NCI-H187 (cell line): ENCODE measurements at places on chromosomes 7 and 10.

GRCh38 chr7:7117935-7118586 is 64.3 kb upstream of the C1GALT1 start:
- DNase-seq, result no peak

GRCh38 chr7:148433521-148434180 is 156.9 kb upstream of the C7orf33 start:
- DNase-seq, result no peak

- DNase-seq, result no peak
Observed at GRCh38 chr10:43888586-43888985, 239.9 kb upstream of the ZNF32 start.

GRCh38 chr10:97974526-97975525 is 55.6 kb downstream of the CRTAC1 start:
- DNase-seq, result no peak

DNA sequence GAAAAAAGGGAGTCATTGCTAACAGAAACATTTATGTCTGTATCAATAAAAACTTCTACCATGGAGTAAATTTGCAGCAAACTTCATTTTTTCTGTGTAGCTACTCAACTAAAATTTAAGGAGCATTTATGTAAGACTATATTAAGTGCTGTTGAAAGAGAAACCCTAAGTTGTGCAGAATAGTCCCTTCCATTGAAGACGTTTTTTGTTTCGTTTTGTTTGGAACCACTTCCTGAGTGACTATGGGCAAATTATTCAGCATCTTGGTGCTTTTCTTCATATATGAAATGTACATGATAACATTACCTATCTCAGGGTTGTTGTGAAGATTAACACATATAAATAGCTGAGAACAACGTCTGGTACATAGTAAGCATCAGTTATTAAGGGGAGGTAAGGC is 24.3 kb downstream of the SEM1 start:
- no peak for DNase-seq

DNA sequence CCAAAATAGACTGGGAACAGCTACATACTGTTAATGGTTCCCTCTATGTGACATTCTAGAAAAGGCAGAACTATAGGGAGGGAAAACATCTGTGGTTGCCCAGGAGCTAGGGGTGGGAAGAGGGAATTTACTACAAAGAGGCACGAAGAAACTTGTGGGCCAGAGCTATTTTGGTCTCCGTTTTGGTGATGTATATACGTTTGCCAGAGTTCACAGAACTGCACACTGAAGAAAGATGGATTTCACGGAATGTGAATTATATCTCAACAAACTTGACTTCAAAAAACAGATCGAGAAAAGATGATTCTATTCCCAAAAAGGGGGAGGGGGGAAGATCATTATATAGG is 386 bp upstream of the AS3MT start:
- no peak for DNase-seq

DNA sequence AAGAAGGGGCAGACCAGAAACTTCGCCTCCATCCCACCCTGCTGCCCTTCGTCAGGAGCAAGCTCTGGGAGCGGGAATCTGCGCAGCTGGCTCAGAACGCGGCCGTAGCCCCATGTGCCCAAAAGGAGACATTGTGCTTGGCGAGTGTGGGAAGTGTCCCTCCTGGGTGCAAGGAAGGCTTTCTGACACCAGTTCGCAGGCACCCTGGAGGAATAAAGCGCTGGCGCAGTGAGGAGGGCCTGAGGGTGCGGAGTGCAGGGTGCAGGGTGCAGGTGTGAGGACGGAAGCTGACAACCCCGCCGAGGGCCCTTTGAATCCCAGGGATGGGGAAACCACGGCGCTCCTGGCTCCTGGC is 811 bp downstream of the SLIT1 start:
- DNase-seq, result no peak

GRCh38 chr10:110149259-110149658 is 58.1 kb upstream of the MXI1 start:
- no peak for DNase-seq

GRCh38 chr7:130699686-130700085 is 13.3 kb upstream of the TSGA13 start:
- no peak for DNase-seq

DNA sequence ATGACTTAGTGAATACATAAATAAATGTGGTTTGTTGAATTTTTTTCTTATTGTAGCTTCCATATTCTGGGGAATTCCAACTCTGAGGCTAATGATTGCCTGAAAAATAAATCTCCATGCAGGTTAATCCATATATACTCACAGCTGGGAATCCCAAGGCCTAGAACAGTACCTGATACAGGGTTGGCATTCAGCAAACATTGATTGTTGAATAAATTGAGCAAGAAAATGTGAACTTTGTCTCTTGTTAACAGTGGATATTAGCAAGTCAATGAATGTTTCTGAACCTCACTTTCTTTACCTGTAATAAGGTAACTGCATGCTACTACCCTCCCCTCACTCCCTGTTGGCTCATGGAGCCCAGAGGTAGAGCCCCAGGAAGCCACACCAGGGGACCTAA is 253.6 kb upstream of the AOAH start:
- DNase-seq, result no peak

DNA sequence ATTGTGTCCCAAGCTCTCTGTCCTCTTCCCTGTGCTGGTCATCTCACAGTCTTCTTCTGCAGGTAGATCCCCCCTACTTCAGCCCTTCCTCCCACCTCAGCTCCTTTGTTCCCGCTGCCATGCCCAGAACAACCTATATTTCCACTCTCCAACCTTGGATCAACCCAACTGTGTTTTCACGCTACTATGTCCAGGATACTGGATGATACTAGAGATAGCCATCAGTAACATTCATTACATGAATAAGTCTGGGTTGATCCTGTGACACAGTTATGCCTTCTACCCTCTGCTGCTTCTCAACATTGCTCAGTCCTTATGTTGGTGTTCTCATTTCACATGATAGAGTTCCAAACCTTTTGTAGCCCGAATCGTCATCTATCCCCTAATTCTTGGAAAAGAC is 286.4 kb downstream of the ZEB1 start:
- DNase-seq, result no peak
